ENCODE measurements at places on chromosomes 1 and 21.

- no peak for DNase-seq
Observed at GRCh38 chr1:200905411-200906052, 10.8 kb downstream of the INAVA start.

GRCh38 chr1:54173681-54174080 lies 20.9 kb upstream of the CDCP2 start:
- no peak for DNase-seq

DNA sequence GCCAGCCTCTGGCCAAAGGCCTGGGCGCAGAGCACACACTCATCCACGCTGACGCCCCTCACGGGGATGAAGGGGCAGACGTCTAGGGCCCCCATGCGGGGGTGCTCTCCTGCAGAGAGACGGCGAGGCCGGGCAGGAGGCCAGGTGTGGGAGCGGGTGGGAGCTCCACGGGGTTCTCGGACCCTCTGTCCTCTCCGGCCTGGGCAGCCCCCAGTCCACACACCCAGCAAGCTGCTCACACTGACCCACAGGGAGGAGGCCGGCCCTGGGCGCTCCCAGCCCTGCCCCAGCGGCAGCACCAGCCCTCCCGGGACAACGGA lies 2.5 kb downstream of the FTCD start:
- no peak for DNase-seq

- no peak for DNase-seq
Observed at GRCh38 chr1:241411776-241412338, 54.9 kb upstream of the RGS7 start.

- DNase-seq: no peak
Observed at GRCh38 chr1:235486321-235486720, 17.9 kb downstream of the B3GALNT2 start.

- DNase-seq: no peak
Observed at GRCh38 chr1:227191607-227192006, 126.7 kb downstream of the CDC42BPA start.

DNA sequence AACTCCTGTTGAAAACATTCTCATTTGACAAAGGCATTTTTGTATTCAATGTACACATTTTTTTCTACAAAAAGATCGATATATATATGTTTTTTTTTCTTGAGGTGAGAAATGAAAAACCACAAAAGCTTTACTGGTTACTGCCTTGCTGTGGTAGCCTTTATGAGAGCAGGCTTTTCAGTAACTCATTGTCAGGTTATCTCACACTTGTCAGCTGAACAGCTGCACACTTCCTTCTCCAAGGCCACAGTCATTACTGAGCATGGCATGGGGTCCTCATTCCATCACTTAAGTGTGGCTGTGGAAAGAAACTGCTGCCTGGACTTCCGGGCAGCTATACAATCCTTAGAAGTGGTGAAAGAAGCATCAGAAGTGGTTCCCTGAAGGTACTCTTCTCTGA lies 169.3 kb upstream of the ZP4 start:
- no peak for DNase-seq

GRCh38 chr1:1833916-1834325 lies 55.7 kb upstream of the NADK start:
- DNase-seq: no peak

DNA sequence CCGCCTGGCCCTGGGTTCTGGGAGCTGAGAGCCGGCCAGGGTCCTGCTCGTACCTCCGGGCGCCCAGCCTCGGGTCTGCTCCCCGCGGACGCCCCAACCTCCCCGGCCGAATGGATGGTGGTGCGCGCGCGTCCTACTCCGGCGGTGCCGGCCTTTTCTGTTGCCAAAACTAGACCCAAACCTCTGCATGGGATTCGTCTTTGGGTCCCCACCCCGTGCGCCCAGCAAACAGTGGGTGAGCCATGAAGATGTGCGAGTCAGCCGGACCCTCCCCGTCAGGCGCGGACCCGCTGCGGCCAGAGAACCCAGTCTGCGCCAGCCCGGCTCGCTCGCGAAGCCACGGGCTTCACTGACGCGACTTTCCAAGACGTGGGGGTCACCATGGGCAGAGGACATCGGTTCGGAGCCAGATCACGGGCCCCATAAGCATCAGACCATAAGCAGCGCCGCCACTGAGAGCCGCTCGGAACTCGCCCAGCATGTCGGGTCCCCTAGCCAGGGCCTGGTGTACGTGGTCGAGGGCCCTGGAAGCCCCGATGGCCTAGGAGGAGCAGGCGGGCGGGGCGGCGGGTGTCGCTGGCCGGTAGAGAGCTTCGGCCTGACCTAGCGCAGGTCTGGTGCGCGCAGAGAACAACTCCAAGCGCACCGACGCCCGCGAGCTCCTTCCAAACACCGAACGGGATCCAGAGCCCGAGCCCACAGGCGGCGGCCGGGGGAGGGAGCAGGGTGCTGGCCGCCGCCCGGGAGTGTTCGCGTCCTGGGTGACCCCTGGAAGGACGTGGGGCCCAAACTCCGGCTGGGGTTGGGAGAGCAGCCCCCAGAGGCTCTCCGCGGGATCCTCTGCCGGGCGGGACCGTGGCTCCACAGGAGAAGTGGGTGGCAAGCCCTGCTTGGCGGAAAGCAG lies 1.0 kb upstream of the TP73 start:
- no peak for DNase-seq

GRCh38 chr1:234871710-234872271 lies 256.8 kb downstream of the TOMM20 start:
- no peak for DNase-seq

GRCh38 chr21:32351428-32351827 lies 41.4 kb downstream of the URB1 start:
- no peak for DNase-seq

DNA sequence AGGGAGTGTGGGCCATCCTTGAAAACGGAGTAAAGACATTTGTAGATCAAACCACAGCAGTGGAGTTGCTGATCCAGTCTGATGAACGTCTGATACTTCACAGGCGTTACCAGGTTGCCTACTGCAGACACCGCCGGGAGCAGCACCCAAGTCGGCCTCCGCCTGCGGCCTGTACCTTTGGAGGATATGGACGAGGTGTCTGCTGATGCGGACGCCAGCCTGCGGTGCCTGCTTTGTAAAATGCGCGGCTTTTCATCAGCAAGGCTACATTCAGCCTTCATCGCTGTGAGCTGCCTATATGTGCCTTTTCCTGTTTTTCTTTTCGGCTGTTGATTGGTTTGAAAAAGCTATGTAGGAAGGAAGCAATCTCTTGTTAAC lies 16.0 kb downstream of the SLX9 start:
- DNase-seq: no peak

GRCh38 chr1:167669209-167670124 lies 39.4 kb downstream of the RCSD1 start:
- DNase-seq: no peak

DNA sequence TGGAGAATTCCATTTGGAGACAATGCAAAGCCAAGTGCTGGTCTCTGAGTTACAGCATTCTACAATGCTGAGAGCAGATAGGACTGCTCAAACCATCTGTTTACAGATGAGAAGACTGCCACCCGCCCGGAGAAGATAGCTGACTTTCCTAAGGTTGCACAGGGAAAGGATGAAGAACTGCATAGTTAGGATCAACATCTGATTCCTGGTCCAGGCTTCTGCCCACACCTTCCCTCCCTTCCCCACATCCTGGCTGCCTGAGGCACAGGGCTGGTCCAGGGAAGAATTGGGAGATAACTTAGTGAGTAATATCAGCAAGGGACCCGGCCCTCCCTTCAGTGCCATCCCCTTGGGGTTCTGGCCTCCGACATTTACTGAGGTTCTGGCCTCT lies 2.0 kb downstream of the SERINC2 start:
- DNase-seq: no peak

GRCh38 chr21:45235488-45235887 lies 52.2 kb downstream of the POFUT2 start:
- DNase-seq: no peak

DNA sequence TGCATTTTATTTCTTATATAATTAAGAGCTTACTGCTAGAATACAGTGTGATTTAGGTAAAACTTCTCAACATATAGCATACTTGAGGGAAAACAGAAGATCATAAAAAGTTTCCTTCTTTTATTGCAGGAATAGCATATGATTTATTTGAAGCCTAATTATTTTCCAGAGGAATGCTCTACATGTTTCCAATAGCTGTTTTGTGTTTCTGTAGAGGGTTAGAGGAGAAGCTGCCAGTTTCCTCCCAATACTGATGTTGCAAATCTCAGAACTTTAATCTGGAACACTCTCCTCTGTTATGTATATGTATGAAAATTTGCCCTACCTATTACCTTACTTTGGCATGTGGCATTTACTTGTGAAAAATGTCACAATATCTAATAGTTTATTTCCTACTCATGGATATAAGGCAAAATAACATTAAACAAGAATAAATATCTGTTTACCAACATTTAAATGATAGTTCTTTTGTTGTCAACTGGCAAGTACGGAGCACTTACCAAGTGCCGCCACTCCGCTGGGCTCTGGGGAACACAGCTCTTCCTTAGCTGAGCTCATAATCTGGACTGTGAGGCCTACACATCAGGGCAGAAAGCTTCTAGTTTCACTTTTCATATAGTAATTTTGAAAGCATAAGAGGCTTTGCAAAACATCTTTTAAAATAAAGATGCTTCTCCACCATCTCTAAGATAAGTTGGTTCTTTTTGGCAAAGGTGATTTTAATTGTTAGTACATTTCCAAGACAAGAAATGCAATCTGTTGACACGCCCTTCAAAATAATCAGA lies 239.8 kb upstream of the C1orf105 start:
- DNase-seq: no peak

DNA sequence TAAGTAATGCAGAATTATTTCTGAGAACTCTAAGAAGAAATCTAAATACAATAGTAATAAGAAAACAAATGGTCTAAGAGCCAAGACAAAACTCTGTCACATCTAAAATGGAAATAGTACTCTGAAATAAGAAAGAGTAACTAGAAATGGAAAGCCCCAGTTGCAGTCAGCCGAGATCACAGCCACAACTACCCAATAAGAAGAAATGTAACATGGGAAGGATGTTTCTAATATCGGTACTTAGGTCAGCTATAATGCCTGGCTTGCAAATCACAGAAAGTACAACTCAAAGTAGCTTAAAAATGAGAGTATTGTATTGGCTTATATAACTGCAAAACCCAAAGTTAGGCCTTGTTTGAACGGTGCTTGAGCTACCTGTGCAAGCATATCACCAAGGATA lies 58.6 kb upstream of the USP25 start:
- no peak for DNase-seq

DNA sequence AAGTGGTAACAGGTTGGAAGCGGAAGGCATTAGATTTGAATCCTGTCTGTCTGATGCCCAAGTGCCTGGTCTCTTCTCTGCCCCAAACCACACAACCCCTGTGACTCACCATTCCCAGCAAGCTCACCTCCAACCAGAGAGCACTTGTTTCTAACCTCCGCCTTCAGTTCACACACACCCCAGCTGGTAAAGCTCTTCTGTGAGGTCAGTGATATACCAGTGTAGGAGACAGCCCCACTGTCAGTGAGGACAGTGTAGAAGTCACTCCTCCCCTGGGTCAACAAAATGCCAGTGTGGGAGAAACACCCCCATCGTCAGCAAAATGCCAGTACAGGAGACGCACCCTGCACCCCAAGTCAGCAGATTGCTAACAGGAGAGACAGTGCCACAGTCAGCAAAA lies 2.6 kb downstream of the RIMS3 start:
- no peak for DNase-seq

- no peak for DNase-seq
Observed at GRCh38 chr1:182279724-182280503, 111.7 kb downstream of the GLUL start.

GRCh38 chr1:168726281-168726680 lies 2.7 kb downstream of the DPT start:
- no peak for DNase-seq

DNA sequence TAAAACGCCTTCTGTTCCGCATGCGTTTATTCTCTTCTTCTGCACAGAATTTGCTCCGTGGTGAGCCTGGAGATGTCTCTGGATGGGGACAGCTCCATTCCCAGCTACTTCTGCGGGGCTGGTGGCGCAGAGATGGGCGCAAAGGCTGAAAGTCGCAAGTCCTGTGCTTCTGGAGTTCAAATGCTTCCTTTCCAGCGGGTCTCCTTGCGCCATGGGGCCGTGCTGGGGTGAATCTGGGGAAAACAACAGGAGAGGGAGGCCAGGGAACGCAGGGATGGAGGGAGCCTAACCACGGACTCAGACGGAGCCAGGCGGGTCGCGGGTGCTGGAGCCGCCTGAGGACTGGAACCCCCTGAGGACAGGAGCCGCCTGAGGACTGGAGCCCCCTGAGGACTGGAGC lies 2.9 kb upstream of the OR2T12 start:
- no peak for DNase-seq

- no peak for DNase-seq
Observed at GRCh38 chr1:84376000-84376910, 22.0 kb upstream of the DNASE2B start.

GRCh38 chr1:26158908-26159742 lies at the start of gene FAM110D:
Gene FAM110D, plus strand, starts transcription at chr1:26159079. Its CDS starts 2,213 bp downstream, at chr1:26161292.
- no peak for DNase-seq

- no peak for DNase-seq
Observed at GRCh38 chr1:181100934-181101333, 12.4 kb downstream of the IER5 start.

DNA sequence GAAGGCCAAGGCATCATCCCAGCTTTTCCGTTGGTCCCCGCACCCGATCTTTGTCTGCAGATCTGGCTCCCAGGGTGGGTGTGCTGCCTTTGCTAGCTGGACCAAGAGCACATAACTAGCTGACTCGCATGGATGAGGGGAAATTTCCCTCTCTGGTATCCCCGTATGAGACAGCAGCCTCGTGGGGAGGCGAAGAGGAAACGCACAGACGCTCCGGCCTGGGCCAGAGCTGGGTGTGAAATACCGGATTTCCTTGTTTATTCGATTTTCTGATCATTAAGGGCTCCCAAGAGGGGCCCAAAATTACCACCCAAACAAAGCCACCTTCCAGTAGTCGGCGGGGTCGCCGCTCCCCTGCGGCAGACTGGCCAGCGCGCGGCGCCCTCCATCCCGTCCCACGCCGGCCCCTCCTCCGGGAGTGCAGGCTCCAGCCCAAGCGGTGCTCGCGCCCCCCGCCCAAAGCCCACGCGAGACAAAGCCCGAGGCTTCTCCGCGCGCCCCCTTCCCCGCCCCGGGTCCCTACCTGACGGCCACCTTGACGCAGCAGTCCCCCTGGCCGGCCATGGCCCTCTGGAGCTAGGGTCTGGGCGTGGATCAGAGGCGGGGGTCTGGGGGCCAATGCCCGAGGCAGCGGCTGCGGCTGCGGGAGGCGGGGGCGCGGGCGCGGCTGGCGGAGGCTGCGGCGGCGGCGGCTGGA lies 546 bp downstream of the KIF21B start:
- no peak for DNase-seq

DNA sequence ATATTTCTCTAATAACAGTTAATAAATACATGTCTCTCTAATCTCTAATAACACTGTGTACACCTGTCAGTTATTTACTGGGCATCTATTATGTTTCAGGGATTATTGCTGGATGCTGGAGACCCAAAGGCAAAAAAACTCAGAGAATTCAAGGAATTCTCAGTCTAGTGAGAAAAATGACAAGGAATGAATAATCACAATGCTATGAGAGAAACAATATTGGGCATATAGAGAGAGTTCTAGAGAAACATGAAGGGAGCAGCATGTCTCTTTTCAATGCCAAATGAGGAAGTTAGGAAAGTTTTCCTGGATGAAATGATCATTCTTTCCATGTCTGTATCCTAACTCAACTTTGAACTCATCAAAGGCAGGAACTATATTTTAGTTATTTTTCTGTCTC lies 82.8 kb downstream of the TNFSF18 start:
- no peak for DNase-seq
